NCI-H146 (cell line): ENCODE measurements at places on chromosomes 5 and 9.

DNA sequence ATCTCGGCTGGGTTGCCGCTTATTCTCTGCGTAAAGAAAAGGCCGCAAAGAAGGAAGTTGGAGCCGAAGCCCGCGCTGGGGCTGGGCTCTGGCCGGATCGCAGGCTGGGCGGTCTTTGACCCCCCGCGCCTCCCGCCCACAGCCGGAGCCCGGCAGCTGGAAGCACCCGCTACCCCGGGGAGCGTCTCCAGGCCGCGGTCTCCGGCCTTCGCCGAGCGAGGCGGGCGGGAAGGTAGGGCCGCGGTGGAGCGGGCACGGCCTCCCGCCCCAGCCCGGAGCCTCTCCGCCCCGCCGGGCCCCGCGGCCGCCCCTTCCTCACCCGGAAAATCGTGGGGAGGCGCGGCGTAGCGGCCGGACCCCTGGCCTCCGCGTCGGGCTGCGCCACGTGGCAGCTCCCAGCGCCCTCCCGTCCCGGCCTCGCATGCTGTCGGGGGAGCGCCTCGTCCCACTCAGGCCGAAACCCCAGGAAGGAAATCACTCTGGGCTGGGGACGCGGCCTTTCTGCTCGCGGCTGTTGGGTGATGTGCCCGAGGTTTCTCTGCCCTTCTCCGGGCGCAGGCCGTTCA lies 12.0 kb downstream of the FOXD1 start:
- DNase-seq = no peak

- DNase-seq = no peak
These were observed 29.7 kb downstream of the GPR21 start for GRCh38 chr9:123063177-123063598.

DNA sequence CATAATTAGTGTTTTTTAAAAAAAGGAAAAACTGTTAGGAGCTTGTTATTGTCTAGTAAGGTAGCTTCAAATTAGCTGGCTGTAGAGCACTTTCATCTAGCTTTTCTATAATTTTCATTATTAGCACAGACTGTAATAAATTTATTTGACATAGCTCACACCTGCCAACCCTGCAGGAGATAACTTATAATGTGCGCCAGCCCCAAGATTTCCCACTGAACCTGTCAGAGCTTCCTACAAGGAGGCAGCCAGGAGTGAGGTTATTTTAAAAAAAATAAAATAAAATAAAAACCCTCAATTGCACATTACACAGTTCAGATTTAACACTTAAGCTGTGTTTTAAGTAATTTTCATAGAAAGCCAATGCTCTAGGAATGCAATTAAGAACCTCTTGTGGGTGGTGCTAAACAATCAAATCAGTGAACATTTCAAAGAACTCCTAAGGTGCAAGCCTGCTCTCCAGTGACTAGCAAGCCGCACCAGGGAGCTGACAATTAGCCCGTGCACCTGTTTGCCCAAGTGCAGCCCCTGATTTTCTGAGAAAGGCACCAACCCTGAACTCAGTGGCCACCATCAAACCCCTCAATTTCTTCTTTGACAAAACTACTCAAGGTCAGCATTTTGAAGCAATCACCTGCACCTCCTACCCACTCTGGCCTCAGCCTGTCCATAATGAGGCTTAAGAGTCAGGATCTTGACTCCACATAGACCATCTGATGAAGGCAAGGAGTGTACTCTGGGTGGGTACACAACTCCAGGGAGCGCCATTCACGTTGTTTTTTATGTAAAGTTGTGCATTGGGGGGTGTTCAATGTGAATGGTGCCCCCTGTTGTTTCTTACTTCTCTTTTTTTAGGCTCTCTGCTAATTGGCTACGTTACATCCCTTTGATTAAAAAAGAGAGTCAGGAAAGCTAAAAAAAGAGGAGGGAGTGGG lies 385.3 kb upstream of the WWC1 start:
- DNase-seq = peak; percentile 13

DNA sequence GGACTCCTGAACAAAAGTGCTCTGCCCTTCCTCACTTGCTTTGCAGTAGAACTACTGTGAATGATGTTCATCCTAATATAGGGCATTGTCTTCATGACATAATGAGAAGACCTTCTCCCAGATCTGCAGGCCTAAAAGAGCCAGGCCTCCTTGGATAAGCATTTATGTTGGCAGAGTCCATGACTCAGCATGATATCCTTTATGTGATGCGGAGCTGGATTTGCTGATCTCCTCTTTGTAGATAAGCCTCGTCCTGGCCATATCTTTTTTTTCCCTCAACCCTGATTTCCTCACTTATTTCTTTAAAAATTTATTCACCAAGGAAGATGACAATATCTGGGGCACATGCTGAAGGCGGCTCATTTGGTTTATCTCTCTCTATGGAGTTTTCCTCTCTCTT lies 62.4 kb upstream of the TAS2R1 start:
- DNase-seq = no peak

GRCh38 chr5:78803353-78803752 lies 154.8 kb upstream of the LHFPL2 start:
- no peak for DNase-seq

GRCh38 chr9:99027443-99027842 lies 77.5 kb upstream of the TGFBR1 start:
- no peak for DNase-seq

DNA sequence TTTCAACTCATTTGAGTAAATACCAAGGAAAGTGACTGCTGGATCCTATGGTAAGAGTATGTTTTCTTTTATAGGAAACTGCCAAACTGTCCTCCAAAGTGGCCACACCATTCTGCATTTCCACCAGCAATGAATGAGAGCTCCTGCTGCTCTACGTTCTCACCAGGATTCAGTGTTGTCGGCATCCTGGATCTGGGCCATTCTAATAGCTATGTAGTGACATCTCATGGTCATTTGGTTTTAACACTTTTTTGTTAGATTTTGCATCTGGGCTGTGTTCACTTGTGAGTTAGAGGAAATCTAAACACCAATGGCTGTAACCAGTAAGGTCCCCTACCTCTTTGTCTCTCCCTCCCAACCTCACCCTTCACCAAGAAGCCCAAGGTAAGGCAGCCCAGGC lies 115.9 kb downstream of the ATPSCKMT start:
- no peak for DNase-seq

DNA sequence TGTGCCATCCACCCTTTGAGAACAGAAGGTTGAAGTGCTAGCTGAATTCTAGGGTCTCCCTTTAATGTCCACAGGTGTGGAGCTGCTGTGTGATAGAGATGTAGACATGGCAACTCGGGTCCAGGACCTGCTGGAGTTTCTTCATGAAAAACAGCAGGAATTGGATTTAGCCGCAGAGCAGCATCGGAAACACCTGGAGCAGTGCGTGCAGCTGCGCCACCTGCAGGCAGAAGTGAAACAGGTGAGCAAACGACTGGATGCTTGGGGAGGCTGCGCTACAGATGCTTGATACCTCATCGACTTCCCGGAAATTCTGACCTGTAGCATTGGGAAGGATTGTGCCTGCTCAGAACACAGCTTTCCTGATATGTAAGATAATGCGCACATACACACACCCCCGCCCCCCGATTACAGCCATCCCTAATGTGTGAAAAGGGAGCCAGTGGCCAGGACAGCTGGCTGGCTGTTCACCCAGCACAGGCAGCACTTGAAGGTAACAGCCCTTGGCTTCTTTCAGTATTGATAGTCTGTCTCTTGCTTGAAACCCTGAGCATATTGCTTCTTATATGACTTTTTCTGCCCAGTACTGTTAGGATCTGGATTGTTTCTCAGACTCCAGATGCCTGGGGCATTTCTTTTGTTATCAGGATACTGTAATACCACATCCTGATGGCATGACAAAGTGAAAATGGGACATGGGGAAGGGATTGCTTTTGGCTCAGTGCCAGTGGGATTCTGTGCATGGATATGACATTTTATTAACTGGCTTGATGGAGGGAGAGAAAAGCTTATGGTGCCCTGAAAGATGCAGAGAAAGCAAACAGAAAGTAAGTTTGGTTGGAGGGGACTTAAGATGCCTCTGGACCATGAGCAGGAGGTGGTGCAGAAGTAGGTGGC lies 216.8 kb upstream of the OTULINL start:
- DNase-seq = peak; percentile 51

DNA sequence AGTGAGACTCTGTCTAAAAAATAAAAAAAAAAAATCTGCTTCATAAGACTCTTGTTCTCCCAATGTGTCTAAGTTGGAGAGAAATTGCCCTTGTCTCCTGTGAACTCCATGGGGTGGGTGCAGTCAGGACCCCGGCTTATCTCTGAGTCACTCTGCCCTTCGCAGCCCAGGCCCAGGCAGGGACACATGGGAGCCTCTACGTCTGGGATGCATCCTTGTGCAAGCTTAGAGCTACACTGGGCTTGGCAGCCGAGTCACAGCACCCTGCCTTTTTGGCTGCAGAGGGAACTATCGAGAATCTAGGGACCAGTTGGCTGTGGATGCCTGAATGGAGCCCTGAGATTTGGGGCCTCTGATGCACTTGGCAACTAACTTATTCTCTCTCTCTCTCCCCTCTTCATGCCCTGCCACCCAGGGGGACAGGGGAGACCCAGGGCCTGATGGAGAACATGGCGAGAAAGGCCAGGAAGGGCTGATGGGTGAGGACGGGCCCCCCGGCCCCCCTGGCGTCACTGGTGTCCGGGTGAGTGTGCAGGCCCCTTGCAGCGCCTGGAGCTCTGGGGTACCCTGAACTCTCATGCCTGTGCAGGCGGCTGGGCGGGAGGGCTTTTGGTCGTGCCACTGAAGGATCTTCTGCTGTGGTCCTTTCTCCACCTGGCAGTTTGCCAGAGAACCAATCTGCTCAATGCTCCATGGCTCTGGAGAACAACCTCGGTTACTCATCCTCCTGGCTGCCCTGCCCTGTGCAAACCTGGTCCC lies 47.5 kb upstream of the ORM1 start:
- no peak for DNase-seq

DNA sequence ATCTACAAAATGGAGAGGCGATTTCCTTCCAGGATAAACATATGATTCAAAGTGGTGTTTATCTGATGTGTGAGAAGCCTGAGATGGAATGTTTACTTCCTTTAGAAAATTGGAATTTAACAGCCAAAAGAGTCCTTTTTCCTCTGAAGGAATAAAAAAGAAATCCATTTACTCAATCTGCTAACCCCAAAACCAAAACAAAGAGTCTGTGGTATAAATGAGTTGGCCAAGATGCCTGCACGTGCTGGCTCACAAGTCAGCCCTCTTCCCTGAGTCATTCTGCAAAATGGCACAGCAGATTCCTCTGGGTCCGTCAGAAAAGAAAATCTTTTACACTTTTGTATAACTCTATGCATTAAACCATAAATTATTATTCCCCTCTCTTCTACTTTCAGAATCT lies 60.8 kb downstream of the EBF1 start:
- no peak for DNase-seq
